ENCODE measurements at places on chromosomes 7 and 10. TPM values are rescaled to one million over a fixed set of nuclear protein-coding genes. Genes with fewer than 3 reads are reported as not detected.

DNA sequence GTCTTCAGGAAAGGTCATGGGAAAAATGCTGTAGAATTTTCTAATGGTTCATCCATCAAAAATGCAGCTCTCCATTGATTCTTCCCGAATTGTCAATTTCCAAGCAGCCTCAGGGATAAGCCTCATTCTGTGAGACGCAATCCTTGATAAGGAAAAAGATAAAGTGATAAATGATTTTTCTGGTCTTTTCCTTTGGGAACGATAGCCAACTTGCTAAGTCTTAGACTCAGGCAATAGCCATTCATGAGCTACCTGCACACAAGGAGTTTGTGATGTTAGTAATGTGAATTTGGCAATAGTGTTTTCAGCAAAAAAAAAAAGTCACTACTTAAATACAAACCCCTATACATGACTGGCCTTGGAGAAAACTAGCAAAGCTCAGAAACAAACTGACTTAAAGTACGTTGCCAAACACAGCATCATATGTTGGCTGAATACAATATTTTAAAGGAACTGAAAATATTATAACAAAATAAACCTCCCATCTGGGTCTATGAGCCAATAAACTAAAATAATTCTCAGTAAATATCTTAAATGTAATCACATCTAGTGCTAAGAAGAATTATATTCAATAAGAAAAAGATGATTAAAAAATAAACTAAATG, 75.5 kb downstream of the KLF6 start:
- no peak for DNase-seq

DNA sequence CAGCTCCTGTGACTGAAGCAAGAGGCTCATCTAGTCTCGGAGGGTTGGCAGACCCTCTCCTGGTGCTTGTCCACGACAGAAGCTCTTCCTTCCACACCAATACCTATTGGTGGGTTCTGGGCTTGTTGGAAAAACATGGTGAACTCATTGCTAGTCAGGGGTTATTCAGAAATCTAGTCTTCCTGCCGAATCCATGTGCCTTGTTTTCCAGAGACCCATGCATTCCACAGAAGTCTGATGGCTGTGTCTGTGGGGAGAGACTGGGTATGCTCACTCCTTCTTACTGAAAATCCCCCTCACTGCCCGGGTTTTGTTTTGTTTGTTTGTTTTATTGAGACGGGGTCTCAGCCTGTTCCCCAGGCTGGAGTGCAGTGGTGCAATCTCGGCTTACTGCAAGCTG, 138.3 kb downstream of the DNAJB6 start:
- no peak for DNase-seq

GRCh38 chr7:143900230-143900766, 1.7 kb downstream of the TCAF1 start:
- no peak for DNase-seq

- peak; percentile 75 for DNase-seq
Measured at GRCh38 chr10:120948889-120949608, 97.9 kb downstream of the WDR11 start.

GRCh38 chr7:124738639-124739038, 27.0 kb downstream of the GPR37 start:
- no peak for DNase-seq

DNA sequence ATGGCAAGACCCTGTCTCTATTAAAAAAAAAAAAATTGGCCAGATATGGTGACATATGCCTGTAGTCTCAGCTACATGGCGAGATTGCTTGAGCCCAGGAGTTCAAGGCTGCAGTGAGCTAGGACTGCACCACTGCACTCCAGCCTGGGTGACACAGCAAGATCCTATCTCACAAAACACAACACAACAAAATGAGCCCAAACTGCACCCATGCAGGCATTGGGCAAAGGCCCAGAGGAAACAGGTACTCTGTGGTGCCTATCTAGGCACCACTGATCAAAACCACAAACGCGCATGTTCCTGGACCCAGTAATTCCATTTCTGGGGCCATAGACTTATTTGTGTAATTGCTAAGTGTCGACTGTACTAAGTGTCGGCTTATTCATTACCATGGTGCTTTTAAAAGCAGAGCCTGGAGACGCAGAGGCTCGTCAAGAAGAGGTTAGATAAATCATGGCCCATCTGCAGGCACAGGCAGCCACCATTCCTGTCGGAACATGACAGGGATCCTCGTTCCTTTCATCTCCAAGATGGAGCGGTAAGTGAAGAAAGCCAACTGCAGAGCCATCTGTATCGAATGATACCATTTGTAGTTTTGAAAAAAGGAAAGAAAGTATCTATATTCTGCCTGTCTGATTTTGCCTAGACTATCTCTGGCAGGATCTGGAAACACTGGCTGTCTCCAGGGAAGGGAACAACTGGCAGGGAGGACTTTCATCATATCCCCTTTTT, 160.4 kb upstream of the RHEB start:
- no peak for DNase-seq

- DNase-seq, result no peak
Measured at GRCh38 chr10:127033216-127034033, 128.2 kb downstream of the DOCK1 start.

GRCh38 chr7:131109011-131109758, 218.5 kb upstream of the MKLN1 start:
- DNase-seq, result no peak

GRCh38 chr7:150405584-150406311, 26.6 kb downstream of the ZNF775 start:
- DNase-seq, result peak; percentile 57

DNA sequence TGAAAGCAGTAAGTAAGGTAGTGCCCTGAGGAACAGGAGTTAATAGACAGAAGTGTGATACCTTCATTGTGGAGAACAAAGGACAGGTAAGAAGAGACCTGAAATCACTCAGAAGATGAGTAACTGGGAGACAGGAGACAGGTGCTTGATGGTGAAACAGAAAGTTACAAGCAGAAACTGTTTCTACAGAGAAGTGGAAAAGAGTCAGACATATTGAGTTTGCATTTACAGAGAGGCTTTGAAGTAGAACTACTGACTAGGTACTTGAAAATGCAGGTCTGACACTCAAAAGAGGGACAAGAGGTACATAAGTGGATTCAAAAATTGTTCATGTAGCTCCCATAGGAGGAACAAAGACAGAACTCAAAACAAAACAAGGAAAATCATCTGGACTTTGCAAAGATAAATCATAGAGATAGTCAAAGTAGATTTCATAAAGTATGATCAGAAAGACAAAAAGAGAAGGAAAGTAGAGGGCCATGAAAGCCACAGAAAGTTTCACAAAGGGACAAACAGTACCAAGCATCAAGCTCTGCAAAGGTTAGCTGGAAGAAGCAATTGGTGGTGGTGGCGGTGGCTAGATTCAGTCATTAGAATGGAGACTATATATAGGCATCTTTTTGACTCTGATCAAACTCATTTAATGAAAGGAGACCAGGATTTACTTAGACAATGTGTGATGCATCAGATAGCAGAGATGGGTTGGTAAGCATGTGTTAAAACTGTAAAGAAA, 198.4 kb downstream of the PCLO start:
- no peak for DNase-seq

DNA sequence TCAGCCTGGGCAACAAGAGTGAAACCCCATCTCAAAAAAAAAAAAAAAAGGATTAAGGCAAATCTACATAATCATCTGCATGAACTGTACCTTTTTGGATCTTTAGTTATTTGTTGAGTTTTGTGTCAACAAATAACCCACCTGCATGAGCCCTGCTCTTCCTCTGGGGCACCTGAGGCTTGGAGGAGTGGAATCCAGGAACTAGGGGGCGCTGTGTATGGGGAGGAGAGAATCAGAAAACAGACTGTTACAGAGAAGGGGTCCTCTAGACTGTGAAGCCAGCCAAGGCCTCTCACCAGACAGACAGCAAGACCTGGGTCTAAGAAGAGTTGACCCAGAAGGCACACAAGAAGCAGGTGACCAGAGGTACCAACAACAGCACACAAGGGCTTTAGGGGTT, 682.8 kb upstream of the NRP1 start:
- DNase-seq, result no peak

- no peak for DNase-seq
Measured at GRCh38 chr10:11170993-11171851, 153.6 kb downstream of the CELF2 start.

- no peak for DNase-seq
Measured at GRCh38 chr7:77427996-77428603, 12.0 kb upstream of the GSAP start.

GRCh38 chr7:73822319-73823173, 8.2 kb upstream of the CLDN4 start:
- no peak for DNase-seq

DNA sequence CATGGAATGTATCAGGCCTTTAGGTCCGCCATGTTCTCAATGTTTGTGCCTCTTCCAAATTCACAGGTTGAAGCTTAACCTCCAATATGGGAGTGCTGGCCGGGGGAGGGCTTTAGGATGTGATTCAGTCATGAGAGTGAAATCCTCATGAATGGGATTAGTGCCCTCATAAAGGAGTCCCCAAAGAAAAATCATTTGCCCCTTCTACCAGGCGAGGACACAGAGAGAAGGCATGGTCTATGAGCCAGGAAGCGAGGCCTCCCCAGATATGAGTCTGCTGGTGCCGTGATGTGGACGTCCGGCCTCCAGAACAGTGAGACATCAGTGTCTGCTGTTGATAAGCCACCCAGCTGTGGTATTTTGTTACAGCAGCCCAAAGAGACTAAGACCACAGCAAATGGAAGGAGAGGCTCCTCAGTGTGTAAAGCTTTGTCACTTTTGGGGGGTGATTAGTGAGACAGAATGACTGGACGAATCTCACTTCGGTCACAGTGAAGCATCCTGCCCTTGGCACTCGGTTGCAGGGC, 231.3 kb upstream of the KLF6 start:
- DNase-seq, result no peak

DNA sequence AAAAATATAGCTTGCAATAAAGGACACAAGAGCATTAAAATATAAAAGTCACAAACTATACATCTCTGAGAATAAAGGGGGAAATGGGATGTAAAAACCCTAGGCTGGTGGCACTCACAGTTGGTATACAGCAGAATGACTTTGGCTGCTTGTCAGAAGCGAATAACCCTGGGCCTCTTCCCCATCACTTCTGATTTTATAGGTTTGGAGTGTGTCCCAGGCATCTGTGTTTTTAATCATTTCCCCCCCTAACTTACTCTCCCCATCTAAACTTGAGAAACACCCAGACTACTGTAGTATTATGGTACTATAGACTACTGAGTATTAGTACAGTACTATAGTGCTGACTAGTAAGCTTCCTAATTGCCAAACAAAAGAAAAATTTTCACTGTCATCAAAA, 1.8 kb upstream of the RPA3 start:
- DNase-seq, result no peak

GRCh38 chr7:155192961-155193640, 104.6 kb upstream of the INSIG1 start:
- DNase-seq, result no peak

GRCh38 chr7:36752026-36752711, 27.9 kb upstream of the AOAH start:
- no peak for DNase-seq

- DNase-seq, result no peak
Measured at GRCh38 chr7:111388912-111389311, 173.4 kb downstream of the IMMP2L start.

- DNase-seq, result no peak
Measured at GRCh38 chr7:25028370-25029021, 48.5 kb upstream of the OSBPL3 start.

DNA sequence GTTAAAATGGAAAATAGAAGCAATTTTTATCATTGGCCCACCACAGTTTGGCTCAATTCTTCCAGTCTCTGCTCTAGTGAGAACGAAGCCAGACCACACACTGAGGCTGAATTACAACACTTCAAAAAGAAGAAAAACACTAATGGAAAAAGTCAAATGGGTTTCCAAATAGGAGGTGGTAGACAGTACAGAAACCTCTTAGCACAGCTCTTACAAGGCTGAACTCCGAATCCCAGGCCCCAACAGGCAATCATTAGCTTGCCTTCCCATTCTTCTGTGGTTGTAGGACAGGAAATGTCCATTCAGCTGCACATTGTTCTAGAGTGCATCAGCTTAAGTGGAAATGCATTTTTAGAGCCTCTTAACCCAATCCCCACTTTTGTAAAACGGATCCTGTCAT, 115.1 kb upstream of the MEOX2 start:
- DNase-seq, result no peak

GRCh38 chr7:49244543-49244942, 320.2 kb downstream of the CDC14C start:
- no peak for DNase-seq

- DNase-seq, result no peak
Measured at GRCh38 chr7:138935465-138936011, 45.7 kb downstream of the KIAA1549 start.

- no peak for DNase-seq
Measured at GRCh38 chr10:101560298-101561067, 27.6 kb downstream of the POLL start.

CPXM2 gene
- total RNA-seq, result under 0.01 TPM

FXYD4 gene
- total RNA-seq, result not detected

GIMAP6 gene
- total RNA-seq, result 6.9 TPM

WEE2 gene
- total RNA-seq, result under 0.01 TPM

NODAL gene
- total RNA-seq, result 2.0 TPM

SLF2 gene
- total RNA-seq, result 46.5 TPM

CNPY1 gene
- total RNA-seq, result under 0.01 TPM

BAIAP2L1 gene
- total RNA-seq, result under 0.01 TPM

EFCAB10 gene
- total RNA-seq, result 3.3 TPM

ASZ1 gene
- total RNA-seq, result not detected

STAG3 gene
- 1.2 TPM for total RNA-seq

VAX1 gene
- total RNA-seq, result 1.2 TPM

C7orf57 gene
- total RNA-seq, result under 0.01 TPM

OR2A42 gene
- under 0.01 TPM for total RNA-seq

CPEB3 gene
- total RNA-seq, result 21.2 TPM
